ENCODE measurements at places on chromosomes 13 and 19.

GRCh38 chr13:106867249-106867648 lies 299.3 kb upstream of the ARGLU1 start:
- peak; percentile 17 for DNase-seq

GRCh38 chr13:99352351-99353245 lies 45.4 kb upstream of the GPR183 start:
- no peak for DNase-seq

- no peak for DNase-seq
Observed at GRCh38 chr19:12750851-12751250, 740 bp upstream of the BEST2 start.

GRCh38 chr13:91313581-91313980 lies 33.9 kb upstream of the MIR17HG start:
- no peak for DNase-seq

- DNase-seq, result no peak
Observed at GRCh38 chr19:14183741-14184350, 22.1 kb downstream of the ADGRL1 start.

All from adipocyte (in vitro differentiated cells).